ENCODE measurements at places on chromosomes 5 and 9. TPM values are rescaled to one million over a fixed set of nuclear protein-coding genes. Genes with fewer than 3 reads are reported as not detected.

- peak; percentile 0 for DNase-seq
These were observed 12.0 kb upstream of the NRARP start for GRCh38 chr9:137313956-137314560.

The SV2C gene
- not detected for total RNA-seq

- no peak for DNase-seq
These were observed 97.5 kb downstream of the MRPS27 start for GRCh38 chr5:72222521-72222920.

DNA sequence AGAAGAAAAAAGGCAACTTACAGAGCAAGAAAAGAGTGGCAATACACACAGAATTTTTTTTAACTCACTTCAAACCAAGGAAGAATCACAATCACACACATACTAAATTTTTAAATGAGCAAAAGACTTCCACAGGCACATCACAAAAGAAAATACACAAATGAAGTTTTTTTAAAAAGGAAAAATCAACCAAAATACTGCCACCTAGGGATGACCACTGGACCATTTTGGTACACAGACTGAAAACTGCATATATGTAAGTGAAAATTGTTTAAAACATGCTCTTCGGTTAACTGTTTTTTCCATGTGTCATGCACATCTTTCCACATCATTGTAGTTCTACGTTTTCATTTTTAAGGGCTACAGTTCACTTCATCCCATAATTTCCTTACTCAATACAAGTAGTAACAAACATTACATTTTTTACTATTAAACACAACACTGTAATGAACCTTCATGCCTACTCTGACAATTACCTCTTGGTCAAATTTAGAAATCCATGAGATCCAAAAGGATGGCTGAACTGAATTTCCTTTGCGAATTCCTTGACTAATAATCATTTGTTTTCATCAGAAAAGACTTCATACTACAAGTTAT, 79.0 kb downstream of the FBXW11 start:
- DNase-seq: peak; percentile 33

- no peak for DNase-seq
These were observed 532.4 kb downstream of the CCDC171 start for GRCh38 chr9:16085167-16085726.

The UBAP1 gene
- 18.3 TPM for total RNA-seq
